ENCODE measurements at places on chromosomes 7 and 10. TPM values are rescaled to one million over a fixed set of nuclear protein-coding genes. Genes with fewer than 3 reads are reported as not detected.

DNA sequence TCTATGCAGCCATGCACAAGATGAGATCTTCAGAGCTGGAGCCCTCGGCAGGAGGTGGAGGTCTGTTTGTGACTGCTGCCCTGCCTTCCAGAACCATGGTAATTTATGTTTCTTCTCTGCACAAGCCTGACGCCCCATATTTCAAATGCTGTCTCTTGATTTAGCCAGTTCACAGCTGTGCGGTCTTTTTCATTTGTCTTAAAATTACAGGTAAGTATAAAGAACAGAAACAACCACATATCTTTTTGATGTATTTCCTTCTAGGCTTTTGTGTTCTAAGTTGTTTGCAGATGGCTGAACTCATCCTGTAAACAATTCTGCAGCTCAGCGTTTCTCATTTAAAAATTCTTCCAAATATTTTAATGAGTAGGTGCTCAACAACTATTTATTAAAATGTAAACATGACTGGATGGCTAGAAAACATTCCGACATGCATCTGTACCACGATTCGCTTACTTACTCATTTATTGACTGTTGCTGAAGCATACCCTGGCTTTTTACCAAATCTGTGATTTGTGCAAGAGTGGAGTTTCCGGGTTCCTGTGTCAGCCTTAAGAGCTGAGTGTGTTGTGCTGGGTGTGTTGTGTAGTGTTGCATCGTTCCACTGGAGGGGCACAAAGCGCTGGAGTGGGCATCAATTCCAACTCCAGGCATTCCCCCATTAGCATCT, 58.9 kb downstream of the PIP4K2A start:
- DNase-seq = no peak

GRCh38 chr7:43834463-43835251, 34.7 kb downstream of the MRPS24 start:
- no peak for DNase-seq

DNA sequence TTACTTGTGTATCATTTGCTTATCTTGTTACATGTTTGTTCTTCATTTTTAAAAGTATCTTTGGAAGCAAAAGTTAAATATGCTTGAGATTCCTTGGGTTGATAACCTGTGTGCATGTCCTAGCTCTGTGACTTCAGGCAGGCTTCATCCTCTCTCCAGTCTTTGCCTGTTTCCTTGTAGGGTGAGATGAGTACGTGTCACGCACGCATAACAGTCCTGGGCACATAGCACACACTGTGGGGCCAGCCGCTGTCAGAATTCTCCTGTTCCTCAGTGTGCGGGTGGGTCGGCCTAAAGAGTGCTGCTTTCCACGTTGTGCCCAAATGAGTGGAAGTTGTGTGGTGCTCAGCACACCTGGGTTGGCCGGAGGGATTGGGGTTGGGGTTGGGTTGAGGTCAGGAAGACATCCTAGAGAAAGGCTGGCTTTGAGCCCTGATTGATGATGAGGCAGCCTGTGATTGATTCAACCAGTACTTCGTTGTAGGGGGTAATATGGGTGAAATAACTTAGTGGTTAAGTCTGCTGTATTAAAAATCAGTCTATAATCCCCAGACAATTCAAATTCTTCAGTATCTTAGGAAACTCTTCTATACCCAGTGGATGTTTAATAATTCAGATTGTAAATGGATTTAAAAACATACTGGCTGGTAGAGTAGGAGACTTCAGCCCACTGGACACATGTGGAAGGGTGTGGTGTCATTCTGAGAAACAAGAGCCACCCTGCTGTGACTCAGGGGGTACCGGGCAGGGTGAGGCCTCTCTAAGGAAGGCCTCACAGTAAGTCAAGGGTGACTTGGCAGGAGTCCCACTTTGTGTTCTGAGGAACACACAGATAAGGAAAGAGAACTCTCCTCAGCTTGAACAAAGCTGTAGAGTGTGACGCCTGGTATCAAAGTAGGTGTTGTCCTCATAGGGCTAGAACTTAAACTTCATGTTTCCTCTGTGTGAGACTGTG, 54.8 kb downstream of the DAGLB start:
- DNase-seq = no peak

GRCh38 chr7:13466874-13467547, 522.5 kb downstream of the ETV1 start:
- DNase-seq = no peak

DNA sequence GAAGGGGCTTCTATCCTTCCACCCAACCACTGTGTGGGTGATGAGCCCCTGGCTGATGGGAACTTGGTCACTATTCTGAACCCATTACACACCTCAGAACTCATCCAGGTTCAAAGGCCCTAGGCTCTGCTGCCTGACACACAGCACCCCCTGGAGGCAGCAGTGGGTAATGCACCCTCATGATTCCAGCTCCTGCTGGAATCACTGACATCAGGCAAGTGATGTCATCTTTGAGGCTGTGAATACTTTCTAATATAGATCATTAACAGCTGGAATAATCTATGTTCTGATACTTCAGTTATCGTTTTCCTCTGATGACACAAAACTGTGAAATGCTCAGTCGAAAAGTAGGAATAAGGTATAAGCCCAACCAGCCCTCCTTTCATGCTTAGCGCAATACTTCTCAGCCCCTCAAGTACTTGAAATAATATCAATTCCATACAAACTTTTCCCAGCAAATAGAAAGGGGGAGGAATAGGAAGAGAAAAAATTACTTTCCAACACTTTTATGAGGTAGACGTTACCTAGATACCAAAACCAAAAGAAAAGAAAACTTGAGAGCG, 7.5 kb upstream of the RBP3 start:
- peak; percentile 75 for DNase-seq

GRCh38 chr7:27199849-27200760, at the start of gene HOXA13:
TSS of gene HOXA13 (minus strand) at chr7:27200091. CDS start at chr7:27200077, 14 bp downstream.
- DNase-seq = no peak

DNA sequence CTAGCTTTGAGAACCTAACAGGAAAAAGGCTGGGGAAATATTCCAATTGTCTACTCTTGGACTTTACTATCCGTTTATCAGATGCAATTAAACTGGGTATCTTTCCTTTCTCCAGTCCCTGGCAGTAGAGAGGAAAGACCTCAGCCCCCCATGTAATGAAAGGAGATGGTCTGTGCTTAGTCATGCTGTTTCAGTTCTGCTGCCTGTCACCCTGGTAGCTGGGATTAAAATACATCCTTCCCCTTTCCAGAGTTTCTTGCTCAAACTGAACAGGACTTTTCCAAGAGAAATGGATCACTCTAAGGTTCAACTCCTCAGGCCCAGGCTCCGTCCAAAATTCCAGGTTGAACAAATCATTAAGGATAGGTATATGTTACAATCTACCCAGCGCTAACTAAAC, 202.9 kb downstream of the PTEN start:
- no peak for DNase-seq

DNA sequence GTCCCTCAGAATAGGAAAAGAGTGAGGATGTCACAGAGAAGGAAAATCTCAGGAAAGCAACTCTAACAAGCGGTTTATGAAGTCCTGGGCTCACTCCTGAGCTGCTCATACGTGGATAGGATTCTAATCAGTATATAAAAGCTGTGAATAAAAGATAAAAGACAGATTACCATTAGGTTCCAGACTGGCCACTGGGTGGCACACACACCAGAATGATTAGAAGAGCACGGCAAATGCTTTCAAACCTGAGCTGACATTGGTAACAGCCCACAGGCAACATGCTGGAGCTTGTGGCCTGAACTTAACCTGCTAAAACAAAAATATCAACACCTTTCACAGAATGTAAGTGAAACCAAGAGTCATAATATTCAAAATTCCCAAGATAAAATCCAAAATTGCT, 370.8 kb downstream of the GRID1 start:
- DNase-seq = no peak

DNA sequence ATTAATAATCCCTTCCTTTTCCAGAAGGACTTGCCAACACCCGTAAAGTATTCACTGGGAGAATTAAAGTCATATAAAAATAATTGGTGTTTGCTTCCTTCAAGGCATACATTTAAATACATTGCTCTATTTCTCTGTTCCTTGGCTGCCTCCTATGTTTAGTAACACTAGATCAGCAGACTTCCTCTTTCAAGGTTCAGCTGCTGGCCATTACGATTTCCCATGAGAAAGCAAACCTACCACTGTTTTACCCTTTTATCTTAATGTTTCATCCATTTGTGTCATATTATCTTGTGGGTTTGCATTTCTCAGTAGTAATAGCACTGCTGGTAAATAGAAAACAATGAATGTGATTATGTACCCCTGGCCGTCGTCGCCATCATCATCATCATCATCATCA, 313.8 kb upstream of the BMPER start:
- no peak for DNase-seq

DNA sequence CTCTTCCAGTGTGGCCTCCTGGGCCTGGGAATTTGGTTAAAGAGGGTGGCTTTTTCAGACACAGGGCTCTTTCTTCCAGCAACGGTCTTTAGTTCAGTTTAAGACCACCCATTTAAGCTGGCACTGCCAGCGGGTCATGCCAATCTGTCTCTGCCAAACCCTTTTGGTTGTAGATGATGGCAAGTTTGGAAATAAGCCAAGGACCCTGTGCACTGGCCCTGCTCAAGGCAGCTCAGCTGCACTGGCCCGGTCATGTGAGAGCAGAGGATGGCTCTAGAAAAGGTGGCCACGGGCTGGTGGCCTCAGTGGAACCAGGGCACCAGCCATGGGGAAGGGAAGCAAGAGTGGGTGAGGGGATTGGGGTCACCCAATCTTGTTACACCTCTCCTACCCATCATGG, 294.1 kb downstream of the GLRX3 start:
- DNase-seq = no peak

GRCh38 chr10:77661100-77661499, 23.5 kb upstream of the KCNMA1 start:
- no peak for DNase-seq

- DNase-seq = no peak
Observed at GRCh38 chr10:109978481-109978880, 29.3 kb upstream of the ADD3 start.

- DNase-seq = no peak
Observed at GRCh38 chr7:132865366-132866143, 216.3 kb downstream of the CHCHD3 start.

GRCh38 chr10:74855027-74855426, 28.6 kb downstream of the KAT6B start:
- no peak for DNase-seq

DNA sequence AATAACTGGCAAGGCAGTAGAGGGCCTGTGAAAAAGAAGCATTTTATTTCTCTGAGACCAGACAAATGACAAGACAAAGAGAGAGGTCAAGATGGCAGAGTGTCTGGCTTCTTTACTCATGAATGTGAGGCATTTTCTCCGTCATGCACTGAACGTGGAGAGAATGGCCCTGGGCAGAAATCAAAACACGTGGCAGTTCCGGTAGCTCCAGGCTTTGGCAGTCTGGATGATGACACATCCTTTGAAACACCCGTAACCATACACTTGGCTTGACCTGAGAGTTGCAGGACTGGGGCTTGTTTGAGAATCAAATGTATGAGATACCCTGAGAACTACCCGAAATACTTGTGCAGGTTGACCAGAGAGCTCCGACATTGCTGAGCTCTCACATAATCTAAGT, 537.6 kb downstream of the ACTR3B start:
- no peak for DNase-seq

- DNase-seq = no peak
Observed at GRCh38 chr7:1992554-1992953, 240.2 kb downstream of the MAD1L1 start.

- no peak for DNase-seq
Observed at GRCh38 chr7:17651863-17652385, 288.4 kb downstream of the SNX13 start.

- DNase-seq = no peak
Observed at GRCh38 chr7:132793474-132793873, 217.2 kb upstream of the PLXNA4 start.

- no peak for DNase-seq
Observed at GRCh38 chr7:92685136-92686042, 95.2 kb upstream of the FAM133B start.

DNA sequence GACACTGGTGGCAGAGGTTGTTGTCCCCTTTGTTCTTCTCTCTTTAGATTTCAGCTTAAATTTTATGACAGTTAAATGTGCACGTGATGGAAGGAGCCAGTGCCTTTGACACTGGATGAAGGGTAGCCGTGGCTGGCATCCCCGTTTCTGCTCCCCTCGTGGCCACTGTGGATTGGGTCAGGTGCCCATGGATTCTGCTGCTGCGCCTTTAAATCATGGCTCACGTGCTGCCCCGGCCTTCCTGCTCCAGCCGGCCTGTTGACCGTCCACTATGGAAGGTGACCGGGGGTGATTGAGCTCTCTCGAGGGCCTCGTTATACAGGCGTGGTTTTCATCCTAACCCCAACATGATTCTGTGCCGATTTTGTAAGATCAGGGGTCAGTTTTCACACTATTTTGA, 34.5 kb downstream of the WDR37 start:
- no peak for DNase-seq

GRCh38 chr7:43490016-43490415, 92.9 kb upstream of the STK17A start:
- no peak for DNase-seq

DNA sequence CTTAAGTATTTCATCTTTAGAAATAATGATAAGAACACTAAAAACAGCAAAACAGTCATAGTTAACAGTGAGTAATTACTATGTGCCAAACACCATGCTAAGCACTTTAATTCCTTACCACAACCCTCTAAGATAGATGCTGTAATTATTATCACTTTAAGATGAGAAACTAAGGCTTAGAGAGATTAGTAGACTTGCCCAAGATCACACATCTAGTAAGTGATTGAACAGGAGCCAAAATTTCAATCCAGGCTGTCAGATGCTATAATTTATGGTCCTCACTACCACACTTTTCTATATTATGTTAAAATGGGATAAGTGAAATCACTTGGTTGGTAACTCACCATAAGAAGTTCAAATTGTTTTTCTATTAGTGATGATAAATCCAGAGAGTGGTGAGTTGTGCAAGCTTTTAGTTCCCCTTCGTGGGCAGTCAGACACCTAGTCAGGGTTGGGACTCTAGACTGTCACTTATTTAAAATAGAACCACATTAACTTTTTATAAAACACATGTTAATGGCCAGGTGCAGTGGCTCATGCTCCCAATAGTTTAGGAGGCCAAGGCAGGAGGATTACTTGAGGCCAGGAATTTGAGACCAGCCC, 85.9 kb upstream of the GATA3 start:
- no peak for DNase-seq

GRCh38 chr7:82044497-82045080, 274.7 kb upstream of the HGF start:
- no peak for DNase-seq

DLG5 gene
- total RNA-seq = 79.8 TPM

GBX1 gene
- 0.20 TPM for total RNA-seq

IFRD1 gene
- 52.5 TPM for total RNA-seq

SLC26A3 gene
- not detected for total RNA-seq

SSC4D gene
- 26.2 TPM for total RNA-seq

PHTF2 gene
- 36.1 TPM for total RNA-seq

TCTN3 gene
- total RNA-seq = 45.7 TPM

MMP21 gene
- 0.23 TPM for total RNA-seq

MYO1G gene
- total RNA-seq = 0.69 TPM

PDK4 gene
- 1.1 TPM for total RNA-seq

ADARB2 gene
- total RNA-seq = 0.32 TPM

AOAH gene
- total RNA-seq = 0.40 TPM

NXPH1 gene
- not detected for total RNA-seq

CLCN1 gene
- 0.11 TPM for total RNA-seq

NSUN6 gene
- total RNA-seq = 21.9 TPM
